EL (cell line): ENCODE measurements at places on chromosomes 1 and 21.

- DNase-seq = peak; percentile 21
These were observed 76.4 kb upstream of the MAN1A2 start for GRCh38 chr1:117290890-117291289.

GRCh38 chr1:1318131-1318652, 6.3 kb downstream of the INTS11 start:
- DNase-seq = peak; percentile 91

GRCh38 chr1:229625071-229625914, 629 bp downstream of the TAF5L start:
- peak; percentile 50 for DNase-seq

GRCh38 chr1:38044221-38045215, 2.1 kb downstream of the POU3F1 start:
- DNase-seq = no peak

DNA sequence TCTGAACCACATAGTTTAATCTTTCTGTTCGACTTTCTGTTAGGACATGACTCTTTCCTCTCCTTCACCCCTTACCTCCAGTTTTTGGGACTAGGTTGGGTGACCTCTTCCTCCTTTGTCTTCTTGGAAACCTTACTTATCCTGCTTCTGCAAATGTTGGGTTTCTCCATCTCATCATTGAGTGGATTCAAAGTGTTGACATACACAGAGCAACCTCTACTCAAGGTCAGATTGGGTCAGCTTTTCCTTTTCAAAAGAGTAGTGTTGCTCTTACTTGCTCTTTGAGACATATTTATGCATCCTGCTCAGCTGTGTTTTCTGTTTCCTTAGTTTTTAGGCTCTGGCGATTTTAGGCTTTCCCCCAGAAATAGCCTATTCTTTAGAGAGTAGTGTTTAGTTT, 3.7 kb downstream of the CAMTA1 start:
- DNase-seq = no peak

GRCh38 chr21:45788198-45788597, 144.7 kb downstream of the PCBP3 start:
- DNase-seq = no peak

DNA sequence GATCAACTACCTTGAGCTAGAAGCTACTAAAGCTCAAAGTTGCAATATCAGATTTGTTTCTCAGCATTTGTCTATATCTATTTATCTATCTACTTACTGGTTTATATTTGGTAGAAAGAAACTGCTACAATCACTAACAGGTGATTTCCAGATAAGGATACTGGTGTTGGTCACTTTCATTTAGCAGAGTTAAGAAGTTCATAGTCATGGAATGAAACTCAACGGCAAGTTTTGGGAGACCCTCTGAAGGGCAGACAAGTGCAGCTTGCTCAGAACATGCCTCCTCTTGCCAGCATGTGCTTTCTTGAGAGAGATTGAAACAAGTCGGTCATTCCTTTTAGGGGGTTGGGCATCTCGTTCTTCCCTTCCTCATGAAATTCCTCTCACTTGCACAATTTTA, 296.5 kb downstream of the GRIK1 start:
- DNase-seq = no peak

- DNase-seq = no peak
These were observed 1530.1 kb upstream of the TPTE start for GRCh38 chr21:8991088-8991907.

DNA sequence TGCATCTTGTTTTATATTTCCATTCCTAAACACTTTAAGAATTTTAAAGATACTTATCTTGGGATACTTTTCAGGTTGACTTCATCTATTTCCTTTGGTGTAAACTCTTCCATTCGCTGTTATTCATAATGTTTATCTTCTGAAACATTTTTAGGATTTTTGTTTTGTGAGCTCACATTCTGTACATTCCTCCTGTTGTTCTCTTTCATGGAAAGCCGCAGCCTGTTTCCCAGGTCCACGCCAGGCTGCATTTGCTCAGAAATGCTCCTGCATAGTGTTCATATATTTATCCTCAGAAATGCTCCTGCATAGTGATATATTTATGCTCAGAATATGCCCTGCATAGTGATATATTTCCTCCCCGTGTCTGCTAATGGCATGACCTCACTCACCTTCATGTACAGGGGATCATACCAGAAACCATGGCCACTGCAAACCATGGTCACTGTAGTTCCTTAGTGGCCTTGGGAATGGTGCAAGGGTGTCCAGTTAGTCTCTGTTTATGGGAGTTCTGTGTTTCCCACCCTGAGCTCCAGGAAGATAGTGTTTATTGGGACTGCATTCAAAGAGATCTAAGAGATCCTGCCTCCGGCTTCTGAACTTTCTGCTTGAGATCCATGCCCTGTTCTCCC, 153.9 kb upstream of the GREM2 start:
- DNase-seq = peak; percentile 92

DNA sequence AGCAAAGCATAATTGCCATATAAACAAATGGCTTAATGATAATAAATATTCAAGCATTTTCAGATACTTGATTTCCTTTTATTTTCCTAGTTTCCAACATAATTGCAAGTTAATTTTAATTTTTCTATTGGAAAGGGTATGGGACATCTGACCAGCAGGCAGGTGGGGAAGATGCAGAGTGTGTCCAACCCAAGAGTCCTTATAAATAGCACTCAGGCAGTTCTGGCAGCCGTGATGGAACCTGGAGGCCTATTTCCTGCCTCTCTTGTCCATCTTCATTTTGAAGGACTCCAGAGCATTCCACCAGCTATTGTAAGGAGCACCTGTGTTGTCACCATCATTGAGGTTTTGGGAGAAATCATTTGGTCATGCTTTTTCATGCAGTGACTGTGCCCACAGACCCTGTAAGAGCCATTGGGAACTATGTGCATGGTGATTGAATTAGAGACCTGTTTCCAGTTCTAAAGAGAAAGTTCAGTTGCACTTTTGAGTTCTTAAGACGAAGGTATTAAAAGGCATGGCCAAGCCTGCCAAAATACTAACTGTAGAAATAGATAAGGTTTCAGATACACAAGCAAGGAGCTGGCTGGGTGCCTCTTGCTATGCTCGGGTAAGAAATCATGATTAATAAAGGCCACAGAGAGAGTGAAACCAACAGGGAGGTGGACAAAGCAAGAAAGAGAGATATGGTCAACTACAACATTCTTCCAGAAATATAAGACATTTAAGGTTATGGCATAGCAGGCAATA, 92.3 kb downstream of the SPATA46 start:
- DNase-seq = no peak

- DNase-seq = no peak
These were observed 828.2 kb upstream of the NCAM2 start for GRCh38 chr21:20169812-20170576.

DNA sequence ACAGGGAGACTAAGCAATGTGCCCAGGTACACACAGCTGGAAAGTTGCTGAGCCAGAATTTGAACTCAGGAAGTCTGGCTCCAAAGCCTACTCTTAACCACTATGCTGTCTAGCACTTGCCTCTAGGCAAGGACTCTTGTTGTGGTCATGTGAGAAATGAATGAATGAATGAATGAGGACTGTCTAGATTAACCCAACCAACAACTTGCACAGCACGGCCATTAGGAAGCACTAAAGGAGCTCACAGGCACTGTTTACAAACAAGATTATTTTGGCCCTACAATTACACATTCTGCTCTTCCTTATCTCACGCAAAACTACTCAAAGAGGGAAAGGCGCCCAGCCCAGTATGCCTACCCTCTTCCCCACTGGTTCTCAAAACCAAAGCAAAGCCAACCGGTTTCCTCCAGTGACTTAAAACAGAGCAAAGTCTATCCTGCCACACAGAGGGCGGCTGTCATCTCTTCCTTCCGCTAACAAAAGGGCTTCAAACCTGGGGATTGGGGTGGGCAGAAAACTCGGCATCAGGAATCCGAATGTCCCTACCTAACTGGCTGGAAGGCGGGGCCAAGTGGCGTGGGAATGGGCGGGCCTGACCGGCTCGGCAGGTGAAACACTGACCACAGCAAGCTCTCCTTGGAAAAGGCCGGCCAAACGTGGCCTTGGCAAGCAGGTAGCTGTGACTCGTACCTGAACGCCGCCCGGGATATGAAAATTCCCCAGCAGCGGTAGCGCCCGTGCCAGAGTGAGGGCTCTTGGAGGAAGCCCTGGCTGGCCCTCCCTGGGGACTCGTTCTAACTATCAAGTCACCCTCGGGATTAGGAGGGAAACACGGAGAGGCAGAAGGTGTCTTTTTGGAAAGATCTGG, 948 bp downstream of the STK40 start:
- DNase-seq = peak; percentile 35

- DNase-seq = no peak
These were observed 41.5 kb upstream of the MRPS6 start for GRCh38 chr21:34031835-34032370.

- DNase-seq = peak; percentile 97
These were observed 56.4 kb downstream of the HLCS start for GRCh38 chr21:36909901-36910561.

GRCh38 chr1:33296824-33297223, 24.1 kb downstream of the A3GALT2 start:
- no peak for DNase-seq

GRCh38 chr1:182249201-182249676, 142.4 kb downstream of the GLUL start:
- no peak for DNase-seq

- peak; percentile 60 for DNase-seq
These were observed 10.0 kb downstream of the NBPF3 start for GRCh38 chr1:21449906-21450305.

- no peak for DNase-seq
These were observed 35.0 kb upstream of the RAP1GAP start for GRCh38 chr1:21704145-21704544.

DNA sequence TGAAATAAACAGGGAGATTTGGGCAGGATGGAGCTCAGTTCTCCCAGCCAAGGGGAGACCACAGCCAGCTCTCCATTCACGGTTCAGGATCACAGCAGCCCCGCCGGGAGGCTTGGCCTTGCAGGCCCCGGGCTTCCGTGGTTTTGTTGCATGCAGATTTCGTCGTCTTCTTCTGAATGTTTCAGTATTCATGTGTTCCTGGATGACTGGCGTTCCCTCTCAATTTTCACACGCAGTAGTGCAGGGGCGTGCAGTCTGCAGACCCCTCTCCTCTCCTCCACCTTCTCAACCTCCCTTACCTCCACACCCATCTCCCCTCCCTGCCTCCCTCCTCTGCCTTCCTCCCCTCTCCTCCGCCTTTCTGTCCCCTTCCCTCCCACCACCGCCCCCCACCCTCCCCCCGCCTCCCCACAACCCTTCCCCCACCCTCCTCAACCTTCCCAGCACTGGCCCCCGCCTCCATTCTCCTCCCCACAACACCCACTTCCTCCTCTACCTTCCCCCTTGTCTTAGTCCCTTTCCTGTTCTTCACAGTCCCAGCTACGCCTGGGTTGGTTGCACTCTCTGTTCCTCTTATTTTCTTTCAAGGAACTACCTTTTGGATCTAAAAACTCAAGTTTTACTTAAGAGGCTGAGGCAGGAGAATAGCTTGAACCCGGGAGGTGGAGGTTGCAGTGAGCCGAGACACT, 8.4 kb upstream of the SLC19A1 start:
- DNase-seq = no peak

GRCh38 chr1:219751870-219752507, 139.1 kb upstream of the ZC3H11B start:
- no peak for DNase-seq

- DNase-seq = peak; percentile 58
These were observed 31.3 kb downstream of the ZBTB8B start for GRCh38 chr1:32496127-32496526.

GRCh38 chr1:160610569-160611242, 31.4 kb upstream of the CD84 start:
- no peak for DNase-seq

- no peak for DNase-seq
These were observed 48.6 kb downstream of the INTS7 start for GRCh38 chr1:211986628-211987254.

DNA sequence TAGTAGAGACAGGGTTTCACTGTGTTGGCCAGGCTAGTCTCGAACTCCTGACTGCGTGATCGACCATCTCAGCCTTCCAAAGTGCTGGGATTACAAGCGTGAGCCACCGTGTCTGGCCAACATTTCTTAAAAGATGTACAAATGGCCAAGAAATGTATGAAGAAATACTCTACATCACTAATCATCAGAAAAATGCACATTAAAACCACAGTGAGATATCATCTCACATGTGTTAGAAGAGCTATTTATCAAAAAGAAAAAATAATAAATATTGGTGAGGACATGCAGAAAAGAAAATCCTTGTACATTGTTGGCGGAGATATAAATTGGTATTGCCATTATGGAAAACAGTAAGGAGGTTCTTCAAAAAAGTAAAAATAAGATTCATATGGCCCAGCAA, 33.6 kb upstream of the TNFSF18 start:
- no peak for DNase-seq

DNA sequence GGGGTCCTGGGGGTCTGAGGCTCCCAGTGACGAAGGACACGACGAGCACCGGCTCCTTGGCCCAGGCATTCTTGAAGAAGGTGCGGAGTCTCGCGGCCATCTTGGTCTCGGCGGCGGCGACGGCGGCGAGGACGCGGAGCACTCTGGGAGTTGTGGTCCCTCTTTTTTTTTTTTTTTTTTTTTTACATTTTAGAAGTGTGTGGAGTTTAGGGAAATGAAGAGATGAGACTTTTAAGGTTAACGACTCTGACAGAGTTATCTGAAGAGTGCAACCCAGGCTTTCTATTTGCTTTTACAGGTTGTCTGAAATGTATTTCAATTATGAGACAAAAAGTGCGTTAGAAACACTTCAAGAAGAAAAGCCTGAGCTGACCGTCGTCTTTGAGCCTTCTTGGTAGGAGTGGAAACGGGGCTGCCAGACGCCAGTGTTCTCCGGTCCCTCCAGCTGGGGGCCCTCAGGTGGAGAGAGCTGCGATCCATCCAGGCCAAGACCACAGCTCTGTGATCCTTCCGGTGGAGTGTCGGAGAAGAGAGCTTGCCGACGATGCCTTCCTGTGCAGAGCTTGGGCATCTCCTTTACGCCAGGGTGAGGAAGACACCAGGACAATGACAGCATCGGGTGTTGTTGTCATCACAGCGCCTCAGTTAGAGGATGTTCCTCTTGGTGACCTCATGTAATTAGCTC, 9.7 kb downstream of the OR2B11 start:
- DNase-seq = peak; percentile 53

DNA sequence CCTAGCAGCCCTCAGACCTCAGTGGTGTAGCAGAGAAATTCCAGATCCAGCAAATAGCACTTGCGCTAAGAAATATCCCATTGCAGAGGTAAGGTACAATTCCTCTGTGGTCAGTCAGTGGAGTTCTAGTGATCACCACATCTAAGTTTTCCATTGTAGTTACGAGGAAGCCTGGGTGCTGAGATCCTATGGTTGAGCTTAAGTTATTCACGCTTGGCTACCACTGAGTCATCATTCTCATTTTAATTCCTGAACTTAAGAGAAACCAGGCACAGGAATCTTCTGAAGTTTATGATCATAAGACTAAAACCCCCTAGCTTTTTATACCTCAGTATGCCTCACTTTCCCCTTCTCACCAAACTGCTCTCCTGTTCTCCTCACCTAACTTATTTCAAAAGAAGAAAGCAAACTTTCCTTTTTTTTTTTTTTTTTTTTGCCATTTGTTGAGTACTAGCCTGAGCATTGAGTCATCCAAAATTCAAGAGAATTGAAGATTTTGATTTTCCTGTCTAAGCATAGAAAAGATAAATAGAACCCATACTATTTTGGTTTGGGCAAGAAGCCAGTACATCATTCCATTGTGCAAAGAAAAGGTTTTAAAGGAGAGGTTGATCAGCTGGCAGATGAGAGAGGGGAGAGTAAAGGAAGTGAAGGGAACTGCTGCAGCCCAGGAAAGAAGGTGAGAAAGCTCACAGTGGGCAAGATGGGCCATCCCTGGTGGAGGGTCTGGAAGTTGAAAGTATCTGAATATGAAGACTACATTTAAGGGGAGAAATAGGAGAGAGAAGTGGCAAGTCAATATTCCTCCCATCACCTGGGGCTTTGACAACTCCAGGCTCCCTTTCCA, 39.9 kb downstream of the SERBP1 start:
- DNase-seq = peak; percentile 65
